ENCODE measurements at places on chromosomes 12 and 14.

DNA sequence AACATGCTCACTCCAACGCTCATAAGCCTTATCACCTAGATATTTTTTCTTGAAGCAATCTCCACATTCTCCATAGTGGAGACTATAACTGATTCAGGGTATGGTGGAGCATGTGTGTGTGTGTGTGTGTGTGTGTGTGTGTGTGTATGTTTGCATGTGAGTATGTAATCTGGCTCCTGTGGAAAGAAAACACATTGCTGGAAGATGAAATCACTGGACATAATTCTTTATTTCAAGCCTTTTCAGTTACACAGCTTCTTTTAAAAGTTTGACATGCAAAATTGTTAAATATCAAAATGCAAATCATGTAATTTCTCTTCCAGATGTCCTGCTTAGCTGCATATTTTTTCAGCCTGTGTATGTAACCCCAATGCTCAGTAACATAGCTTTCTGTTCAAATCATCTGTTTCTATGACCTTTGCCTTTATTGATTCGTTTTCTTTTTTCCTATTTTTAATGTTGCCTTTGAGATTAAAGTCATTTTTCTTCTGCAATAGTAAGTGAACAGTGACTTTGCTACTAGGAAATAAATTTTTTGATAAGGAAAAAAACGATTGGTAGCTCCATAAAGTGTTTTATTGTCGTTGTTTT, 80.5 kb upstream of the BTG1 start:
- no peak for DNase-seq

GRCh38 chr14:69152902-69153151, at the start of gene DCAF5:
TSS of gene DCAF5 (minus strand) at chr14:69153119. CDS start at chr14:69152978, 141 bp downstream.
- DNase-seq, result peak; percentile 98

- no peak for DNase-seq
Observed at GRCh38 chr12:29945904-29946303, 162.2 kb upstream of the TMTC1 start.

GRCh38 chr12:38516418-38516817, 199.8 kb downstream of the ALG10B start:
- DNase-seq, result no peak

GRCh38 chr14:96303981-96304380, 48.0 kb downstream of the BDKRB1 start:
- DNase-seq, result no peak

GRCh38 chr12:48995086-48995879, 3.9 kb downstream of the DDN start:
- peak; percentile 86 for DNase-seq

- DNase-seq, result no peak
Observed at GRCh38 chr12:104855599-104855998, 102.5 kb downstream of the SLC41A2 start.

DNA sequence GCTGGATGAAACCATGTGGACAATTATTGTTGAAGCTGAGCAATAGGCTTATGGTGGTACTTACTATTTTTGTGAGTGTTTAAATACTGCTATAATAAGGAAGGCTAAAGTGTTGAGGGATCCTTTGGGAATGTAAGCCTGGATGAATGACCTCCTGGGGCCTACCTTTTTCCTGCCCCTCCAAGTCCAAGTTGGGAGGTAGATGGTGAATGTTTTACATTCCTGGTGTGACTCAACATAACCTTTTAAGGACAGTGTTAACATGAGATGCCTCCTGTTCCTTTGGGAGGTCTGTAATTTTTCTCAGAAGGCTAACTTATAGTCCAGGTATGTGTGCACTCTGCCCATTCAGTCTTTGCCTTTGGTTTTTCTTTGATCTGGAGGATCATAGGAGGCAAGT, 315.9 kb downstream of the NRXN3 start:
- no peak for DNase-seq

DNA sequence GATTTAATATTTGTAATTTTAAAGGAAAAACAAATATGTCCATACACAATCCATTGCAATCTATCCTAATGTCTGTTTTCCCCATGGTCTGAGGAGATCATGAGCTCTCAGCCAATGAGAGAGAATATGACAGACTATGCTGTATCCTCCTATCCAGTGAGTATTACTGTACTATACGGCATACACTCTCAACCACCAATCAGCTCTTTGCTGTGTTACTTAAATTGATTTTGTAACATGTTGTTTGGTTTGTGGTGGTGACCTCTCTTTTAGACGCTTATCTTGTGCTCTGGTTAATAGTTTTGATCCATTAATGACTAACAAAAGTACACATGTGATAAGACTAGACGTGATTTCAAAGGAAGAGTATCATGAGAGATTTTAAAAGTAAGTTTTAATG, 231.5 kb upstream of the FOXN3 start:
- DNase-seq, result no peak

DNA sequence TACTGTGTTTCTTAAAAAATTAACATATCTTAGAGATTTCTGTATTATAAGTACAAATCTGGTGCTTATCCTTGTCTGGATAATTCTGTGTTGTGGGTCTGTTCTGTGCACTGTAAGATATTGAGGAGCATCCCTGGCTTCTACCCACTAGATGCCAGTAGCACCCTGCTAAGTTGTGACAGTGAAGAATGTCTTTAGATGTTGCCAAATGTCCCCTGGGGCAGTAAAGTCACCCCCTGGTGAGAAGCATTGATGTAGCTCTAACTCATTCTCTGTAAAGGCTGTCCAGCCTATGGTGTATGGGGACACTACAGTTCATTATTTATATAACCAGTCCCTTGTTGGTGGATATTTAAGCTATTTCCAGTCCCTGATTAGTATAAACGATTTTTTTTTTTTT, 31.4 kb downstream of the MAP1LC3B2 start:
- no peak for DNase-seq

DNA sequence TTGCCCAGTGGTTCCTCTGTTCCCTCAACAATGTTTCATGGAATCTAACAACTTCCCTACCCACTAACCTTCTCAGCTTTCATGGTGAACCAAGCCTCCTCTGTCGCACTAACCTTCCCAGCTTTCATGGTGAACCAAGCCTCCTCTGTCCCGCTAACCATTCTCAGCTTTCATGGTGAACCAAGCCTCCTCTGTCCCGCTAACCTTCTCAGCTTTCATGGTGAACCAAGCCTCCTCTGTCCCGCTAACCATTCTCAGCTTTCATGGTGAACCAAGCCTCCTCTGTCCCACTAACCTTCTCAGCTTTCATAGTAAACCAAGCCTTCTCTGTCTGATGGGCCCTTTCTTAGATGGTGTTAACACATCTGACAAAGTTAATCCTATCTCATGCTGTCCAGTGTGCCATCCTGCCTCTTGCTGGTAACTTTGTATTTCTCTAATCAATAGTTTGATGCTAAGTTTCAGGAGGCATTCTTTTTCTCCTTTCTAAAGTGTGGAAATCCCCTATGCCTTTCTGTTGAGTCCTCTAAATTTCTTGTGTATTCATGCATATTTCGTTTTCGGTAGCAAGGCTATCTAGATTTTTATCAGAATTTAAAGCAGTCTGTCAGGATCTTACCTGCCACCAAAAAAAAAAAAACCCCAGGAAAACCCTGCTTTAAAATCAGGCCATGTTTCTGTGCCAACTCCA, 26.8 kb upstream of the KCNK13 start:
- DNase-seq, result no peak

- DNase-seq, result no peak
Observed at GRCh38 chr12:47393403-47393790, 312.4 kb downstream of the RPAP3 start.

- DNase-seq, result no peak
Observed at GRCh38 chr14:58812050-58812910, 174.5 kb downstream of the DACT1 start.

DNA sequence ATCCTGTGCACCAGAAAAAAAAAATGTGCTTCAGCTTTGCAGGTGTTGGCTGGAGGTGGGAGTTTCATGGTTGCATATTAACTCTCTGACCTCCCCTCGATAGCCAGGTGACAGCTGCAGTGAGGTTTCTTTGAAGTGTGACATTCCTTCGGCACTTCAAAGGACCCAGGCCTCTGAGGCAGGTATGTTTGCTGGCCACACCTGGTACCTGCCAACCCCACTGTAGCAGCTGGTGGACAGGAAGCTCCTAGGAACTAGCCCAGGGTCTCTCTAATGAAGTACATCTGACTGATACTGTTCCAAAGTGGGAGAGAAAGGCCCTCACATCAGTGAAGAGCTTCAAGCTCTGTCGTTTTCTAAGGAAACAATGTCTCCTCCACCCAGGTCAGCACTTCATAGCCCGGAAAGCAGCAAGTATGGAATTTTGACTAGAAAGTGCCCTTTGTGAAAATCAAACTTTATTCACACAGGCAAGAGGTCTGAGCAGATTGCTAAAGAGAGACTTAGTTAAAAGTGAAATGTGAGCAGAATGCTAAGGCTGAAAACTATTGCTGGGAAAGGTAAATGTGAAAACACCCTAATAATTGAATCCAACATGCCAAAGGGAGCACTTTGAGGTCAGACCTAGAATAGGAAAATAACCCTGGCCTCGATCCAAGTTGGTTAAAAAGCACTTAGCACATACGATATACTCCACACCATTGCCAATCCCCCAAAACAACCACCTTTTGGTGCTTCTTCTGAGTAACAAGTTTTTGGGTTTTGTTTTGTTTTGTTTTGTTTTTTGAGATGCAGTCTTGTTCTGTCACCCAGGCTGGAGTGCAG, 71.3 kb downstream of the PHLDA1 start:
- peak; percentile 53 for DNase-seq

- peak; percentile 70 for DNase-seq
Observed at GRCh38 chr12:112005419-112006395, 7.3 kb downstream of the TMEM116 start.

DNA sequence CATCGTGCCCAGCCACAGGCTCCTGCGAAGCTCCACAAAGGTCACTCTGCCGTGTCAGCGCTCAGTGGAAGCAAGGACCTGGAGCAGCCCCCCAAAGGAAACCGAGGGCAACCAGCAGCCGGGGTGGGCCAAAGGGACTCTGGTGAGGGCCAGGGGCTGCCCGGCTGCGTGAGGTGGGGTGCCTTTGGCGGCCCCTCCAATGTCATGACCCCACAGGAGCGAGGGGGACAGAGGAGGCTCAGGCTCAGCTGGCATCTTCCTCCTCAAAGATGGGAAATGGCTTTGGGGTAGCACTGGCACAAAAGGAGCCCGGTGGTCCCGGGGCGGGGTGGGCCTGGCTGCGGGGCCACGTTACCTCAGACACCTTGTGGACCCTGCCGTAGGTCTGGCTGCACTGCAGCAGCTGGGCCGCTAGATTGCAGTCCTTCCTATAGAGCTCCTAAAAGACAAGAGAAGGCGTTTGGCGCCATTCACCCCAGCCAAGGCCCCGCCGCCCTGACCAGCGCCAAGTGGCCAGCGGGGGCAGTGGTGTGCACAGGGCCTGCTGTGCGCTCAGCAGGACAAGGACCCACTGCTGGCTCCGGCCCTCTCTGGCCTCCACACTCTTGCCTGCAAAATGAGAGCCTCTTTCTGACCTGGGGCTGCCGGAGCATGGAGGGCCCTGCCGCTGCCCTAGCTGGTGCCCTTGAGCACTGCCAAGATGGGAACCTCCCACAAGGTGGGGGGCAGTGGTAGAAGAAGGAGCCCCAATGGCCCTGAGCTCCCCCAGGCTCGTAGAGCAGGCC, 46.9 kb downstream of the BEGAIN start:
- peak; percentile 46 for DNase-seq

GRCh38 chr14:89283327-89284060, 133.5 kb downstream of the FOXN3 start:
- no peak for DNase-seq

DNA sequence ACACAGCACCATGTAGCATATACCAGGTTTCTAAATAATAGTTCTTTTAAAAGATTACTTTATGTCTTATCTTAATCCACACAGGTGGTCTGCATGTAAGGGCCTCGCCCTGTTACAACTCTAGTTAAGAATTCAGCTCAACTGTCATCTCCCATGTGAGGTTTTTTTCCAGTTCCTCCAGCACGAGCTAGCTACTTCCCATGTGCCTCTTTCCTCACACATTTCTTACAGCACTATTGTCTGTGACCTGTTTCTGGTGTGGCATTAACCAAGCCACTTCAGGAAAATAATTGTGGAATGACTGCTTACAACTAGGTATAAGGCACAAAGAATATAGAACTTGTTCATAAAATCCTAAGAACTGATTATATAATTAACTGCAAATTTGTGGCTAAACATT, 65.5 kb downstream of the SH2B3 start:
- DNase-seq, result no peak

- no peak for DNase-seq
Observed at GRCh38 chr12:91224401-91224800, 41.8 kb upstream of the DCN start.

- no peak for DNase-seq
Observed at GRCh38 chr12:69254046-69254445, 14.7 kb downstream of the CPSF6 start.

- no peak for DNase-seq
Observed at GRCh38 chr12:107660861-107661415, 24.7 kb upstream of the PWP1 start.

- DNase-seq, result no peak
Observed at GRCh38 chr14:79197516-79197915, 1013.8 kb downstream of the DIO2 start.

DNA sequence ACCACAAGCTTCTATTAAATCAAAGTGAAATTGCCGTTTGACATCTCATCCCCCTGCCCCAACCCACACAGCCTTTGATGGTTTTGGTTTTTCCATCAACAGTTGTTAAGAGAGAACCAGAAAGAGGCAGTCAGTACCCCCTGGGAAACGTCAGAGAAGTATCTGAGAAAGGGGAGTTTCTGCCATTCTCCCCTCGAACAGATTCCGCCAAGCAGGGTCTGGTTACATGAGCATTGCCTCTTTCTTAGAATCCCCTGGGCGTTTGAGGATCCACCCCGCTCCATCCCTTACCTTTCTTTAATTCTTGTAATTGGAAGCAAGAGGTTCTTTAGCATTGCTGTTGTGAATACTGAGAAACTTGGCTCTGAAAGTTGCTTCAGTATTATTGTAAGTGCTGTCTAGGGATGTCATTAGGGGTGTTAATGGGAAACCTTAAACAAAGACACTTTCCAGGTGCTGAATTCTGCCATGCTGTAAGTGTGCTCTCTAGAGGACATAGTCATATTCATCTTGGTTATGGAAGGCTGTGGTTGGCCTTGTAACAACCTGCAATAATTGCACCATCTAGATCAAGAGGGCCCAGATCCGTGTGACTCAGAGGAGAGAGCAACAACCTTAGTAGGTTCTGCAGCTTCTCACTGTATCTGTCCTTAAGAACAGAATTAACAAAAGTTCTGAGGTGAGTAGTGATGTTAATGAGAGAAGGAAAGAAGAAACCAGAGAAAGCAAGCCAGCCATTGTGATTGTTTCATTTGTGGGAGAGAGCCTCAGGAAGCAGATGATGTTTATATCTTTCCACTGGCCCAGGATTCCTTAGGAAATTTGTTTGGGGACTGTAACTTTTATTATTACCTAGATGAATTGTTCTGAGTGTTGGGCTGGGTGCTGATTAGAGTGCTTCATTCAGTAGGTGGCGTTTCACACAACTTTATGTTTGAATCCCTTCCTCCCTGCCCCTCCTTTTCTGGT, 9.0 kb downstream of the TMBIM6 start:
- no peak for DNase-seq

DNA sequence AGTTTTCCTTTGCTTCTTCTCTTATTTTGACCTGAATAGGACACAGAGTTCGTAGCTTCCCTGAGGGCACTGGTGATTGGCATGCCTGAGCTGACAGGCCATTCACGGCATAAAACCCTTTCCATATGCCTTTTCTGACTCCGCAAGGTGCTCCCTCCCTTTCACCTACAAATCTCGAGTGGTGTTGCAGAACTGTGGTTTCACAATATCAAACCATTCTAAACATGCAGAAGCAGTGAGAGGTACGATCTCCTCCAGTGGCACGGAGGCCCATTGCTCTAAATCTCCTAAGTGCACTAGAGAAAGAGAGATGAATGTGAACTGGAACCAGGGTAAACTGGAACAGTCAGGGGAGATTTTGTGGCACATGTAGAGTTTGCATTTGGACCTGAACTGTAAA, 23.9 kb downstream of the CLSTN3 start:
- no peak for DNase-seq

Measured in Peyer's patch (tissue), 4 donors.